Omental fat pad (tissue), 4 donors: ENCODE measurements at places on chromosomes 4 and X. TPM values are rescaled to one million over a fixed set of nuclear protein-coding genes. Genes with fewer than 3 reads are reported as not detected.

DNA sequence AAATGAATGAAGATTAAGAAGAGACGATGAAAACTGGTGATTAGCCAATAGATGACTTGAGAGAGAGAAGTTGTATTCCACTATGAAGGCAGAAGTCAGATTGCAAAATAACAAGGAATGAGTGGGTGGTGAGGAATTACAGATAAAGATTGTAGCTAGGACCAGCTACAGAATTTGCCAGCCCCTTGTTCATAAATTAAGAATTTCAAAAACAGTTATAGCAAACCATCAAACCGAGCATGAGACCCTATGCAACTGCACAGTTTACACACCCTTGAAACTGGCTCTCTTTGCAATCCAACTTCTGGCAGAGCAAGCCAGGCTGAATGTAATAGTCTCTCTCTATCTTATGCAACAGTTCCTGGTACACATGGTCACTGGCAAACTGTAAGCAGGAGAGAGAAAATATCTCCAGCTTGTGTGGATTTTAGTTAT is 35.2 kb downstream of the STAP1 start:
- DNase-seq, result no peak

- DNase-seq, result no peak
Measured at GRCh38 chrX:47098338-47099094, 20.3 kb downstream of the RGN start.

DNA sequence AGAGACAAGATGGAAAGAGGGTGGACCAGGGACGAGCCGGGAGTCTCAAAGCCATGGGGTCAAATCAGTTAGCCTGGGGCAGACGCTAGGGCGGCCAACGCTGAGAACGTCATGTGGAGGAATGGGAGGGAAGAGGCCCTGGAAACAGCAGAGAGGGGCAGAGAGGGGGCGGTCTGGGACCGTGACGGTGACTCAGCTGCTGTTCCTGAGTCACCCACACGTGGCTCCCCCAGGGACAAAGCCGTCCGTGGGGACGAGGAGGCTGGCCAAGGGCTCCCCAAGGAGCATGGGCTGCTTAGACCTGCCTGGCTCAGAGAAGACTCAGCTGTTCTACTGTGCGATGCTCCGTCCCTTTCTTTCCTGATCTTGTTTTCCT is 108.4 kb upstream of the LRPAP1 start:
- DNase-seq, result no peak

DNA sequence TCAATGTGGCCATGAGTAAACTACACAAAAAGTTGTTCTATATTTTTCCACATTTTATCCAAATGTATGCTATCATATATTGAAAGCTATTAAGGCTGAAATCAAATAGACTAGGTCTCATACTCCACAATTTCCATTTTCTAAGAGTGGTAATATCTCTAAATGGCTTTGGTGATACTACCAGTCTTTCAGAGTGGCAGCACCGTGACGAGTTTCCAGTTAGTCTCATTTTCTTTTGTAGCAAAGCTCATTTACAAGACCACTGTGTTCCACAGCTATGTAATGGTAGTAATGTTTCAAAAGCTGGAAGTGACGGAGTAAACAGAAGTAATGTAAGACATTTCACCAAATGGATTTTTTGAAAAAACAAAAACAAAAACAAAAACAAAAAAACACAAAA is 228.2 kb downstream of the PPP3CA start:
- DNase-seq, result no peak

DNA sequence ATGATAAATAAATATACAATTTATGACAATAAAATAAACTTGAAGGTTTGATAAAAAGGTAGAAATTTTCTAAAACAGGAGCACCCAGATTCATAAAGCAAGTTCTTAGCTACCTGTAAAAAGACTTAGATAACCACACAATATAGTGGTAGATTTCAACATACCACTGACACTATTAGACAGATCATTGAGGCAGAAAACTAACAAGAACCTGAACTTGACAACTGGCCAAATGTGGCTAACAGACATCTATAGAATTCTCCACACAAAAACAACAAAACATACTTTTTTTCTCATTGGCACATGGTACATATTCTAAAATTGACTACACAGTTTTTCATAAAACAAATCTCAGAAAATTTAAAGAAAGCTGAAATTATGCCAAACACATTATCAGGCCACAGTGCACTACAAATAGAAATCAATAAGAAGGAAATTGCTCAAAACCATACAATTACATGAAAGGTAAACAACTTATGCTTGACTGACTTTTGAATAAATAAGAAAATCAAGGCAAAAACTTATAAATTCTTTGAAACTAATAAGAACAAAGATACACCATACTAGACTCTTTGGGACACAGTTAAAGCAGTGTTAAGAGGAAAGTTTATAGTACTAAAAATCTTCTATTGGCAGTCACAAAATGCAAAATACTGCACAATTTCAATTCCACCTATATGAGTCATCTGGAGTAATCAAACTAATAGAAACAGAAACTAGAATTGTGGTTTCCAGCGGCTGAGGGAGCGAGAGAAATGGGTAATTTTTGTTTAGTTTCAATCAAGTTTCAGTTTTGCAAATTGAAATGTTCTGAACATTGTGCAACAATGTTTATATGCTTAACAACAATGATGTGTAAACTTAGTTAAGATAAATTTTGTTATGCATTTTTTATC is 925.6 kb downstream of the SH3BGRL start:
- DNase-seq, result no peak

DNA sequence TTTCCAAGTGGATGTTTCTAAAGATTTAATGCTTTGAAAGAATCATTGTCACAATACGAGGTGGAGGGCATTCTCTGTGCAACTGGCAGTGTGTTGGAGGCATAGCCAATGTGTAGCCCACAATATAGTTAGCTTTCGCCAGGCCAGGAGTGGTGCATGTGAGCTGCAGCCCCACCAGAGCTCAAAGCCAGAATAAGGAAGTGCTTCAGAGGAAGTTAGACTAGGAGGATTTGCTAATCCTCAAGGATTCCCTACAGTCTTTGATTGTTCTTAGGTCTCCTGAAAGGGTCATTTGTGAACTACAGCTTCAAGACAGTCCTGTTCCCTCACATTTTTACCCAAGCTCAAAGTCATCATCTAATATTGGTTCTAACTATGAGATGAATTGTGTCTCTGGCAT is 16.4 kb downstream of the TRPC5OS start:
- no peak for DNase-seq

DNA sequence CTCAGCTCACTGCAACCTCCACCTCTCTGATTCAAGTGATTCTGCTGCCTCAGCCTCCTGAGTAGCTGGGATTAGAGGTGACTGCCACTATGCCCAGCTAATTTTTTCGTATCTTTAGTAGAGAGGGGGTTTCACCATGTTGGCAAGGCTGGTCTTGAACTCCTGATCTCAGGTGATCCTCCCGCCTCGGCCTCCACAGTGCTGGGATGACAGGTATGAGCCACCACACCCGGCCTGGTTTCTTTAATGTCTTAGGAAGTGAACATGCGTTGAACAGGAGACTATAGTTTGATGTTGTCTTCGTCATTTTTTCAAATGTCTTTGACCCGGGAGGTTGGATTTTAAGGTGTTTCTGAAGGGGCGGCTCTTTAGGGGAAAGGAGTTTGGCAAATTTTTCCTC is 91.0 kb downstream of the DHRSX start:
- no peak for DNase-seq

GRCh38 chr4:75878246-75878756 is 24.0 kb downstream of the PPEF2 start:
- DNase-seq, result no peak

DNA sequence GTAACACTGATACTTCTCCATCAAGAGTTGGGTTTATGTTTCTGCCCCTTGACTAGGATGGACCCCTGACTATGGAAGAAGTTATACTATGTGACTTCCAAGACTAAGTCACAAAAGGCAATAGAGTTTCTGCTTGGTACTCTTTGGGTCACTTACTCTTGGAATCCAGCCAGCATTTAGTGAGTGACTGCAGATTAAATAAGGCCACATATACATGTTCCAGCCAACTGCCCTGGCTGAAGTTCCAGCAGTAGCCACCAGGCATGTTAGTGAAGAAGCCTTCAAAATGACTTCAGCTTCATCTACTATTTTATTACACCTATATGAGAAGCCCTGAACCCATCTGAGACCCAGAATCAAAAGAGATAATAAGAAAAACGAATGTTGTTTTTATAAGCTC is 524.0 kb downstream of the DMD start:
- no peak for DNase-seq

GRCh38 chr4:153521478-153521877 is 55.3 kb downstream of the TMEM131L start:
- no peak for DNase-seq

DNA sequence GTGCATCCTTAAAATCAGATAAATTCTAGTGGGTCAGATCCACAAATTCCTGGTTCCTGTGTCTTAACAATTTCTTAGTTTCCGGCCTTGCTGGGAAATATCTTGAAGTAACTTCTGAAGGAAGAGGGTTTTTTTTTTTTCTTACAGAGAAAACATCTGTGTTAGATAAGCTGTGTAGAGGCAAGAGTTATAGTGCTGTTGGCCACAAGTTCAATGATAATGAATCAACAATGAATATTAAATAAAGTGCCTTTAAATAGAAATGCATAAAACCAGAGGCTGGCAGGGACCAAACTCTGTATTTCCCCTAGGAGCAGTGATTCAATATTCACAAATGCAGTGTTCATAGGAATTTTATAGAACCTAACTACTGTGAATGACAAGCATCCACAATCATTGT is 711.9 kb upstream of the ATOH1 start:
- DNase-seq, result no peak

DNA sequence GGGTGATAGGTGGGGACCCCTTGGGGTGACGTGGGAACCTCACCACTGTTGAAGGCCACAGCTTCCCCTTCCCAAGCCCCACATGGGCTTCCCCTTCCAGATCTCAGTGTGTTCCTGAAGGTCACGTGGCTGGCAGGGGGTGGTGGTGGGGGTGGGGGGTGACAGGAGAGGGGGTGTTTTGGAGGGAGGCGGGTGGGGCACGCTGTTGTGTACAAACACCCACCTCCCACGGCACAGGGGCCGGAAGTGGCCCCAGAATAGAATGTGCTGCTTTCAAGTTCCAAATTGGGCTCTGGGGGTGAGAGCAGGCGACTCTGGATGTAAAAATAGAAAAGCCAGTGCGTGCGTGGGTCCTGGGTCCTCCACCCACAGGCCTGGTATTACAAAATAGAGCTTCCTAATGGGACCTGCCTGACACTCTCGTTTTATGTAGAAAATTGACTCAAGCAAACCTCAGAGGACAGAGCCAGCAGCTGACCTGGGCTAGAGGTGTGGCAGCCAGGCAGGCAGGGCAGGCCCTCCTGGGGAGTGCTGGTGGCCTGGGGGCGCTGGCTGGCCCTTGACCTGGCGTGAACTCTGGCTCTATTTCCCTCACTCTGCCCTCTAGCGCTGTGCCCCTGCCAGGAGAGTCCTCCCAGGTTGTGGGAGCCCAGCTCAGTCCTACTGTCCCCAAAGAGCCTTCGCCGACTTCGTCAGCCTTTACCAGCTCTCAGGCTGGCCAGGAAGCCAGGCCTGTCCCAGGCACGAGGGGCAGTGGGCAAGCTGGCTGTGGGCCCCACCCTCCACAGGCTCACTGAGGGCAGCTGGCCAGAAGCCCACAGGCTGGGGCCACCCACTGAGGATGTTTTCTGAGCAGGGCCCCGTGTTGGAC is 5.4 kb upstream of the SH3BP2 start:
- DNase-seq, result no peak

DNA sequence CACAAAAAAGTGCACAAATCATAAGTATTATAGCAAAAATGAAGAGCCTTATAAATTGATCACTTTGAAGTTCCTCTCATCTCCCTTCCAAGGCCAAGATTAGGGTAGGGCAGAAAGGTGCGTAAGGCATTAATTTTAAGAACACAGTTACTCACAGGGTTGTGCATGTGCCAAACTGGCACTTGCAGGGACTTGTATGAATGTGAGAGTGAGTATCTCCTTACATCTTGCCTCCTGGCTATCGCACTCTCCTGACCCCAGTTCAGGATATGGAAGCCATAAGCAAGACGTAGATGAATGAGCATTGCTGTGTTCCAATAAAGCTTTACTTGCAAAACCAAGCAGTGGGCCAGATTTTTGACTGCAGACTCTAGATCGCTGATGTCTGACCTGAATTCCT is 510.1 kb upstream of the AADAT start:
- DNase-seq, result no peak

DNA sequence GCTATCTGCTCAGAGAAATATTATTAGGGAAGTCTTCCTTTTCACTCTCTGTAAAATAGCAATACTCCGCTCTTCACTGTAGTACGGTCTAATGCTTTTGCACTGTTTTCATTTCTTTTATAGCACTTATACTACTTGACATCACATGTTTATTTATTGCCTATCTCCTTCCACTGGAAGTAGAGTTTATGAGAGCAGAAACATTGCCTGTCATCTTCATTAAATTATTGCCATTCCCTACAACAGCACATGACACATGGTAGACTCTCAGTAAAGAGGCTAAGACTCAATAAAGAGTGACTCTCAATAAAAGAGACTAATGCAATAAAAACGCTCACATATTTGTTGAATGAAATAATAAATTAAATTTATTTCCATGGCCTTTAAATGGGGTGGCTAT is 241.3 kb upstream of the MAGEC2 start:
- no peak for DNase-seq

- DNase-seq, result no peak
Measured at GRCh38 chrX:40552768-40553167, 28.0 kb upstream of the ATP6AP2 start.

DNA sequence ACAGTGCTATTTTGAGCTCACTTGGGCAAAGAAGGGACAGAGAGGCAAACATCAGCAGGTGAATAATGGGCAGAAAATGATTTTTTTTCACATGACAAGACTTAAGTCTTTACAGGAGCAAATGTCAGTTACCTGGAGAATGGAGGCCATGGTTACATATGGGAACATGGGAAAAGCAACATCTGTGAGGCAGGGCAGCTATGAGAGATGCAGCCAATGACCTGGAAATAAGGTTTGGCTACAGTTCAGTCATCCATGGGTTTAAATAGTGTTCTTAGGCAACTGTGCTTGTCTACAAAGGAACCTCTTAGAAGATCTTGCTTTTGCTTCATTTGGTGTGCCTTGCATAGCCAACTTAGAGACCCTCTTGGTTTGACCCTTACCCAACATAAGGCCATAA is 490.2 kb upstream of the LCORL start:
- no peak for DNase-seq

- no peak for DNase-seq
Measured at GRCh38 chr4:118975449-118976192, 87.0 kb downstream of the SYNPO2 start.

GRCh38 chr4:54320826-54321685 is 92.0 kb downstream of the PDGFRA start:
- no peak for DNase-seq

GRCh38 chr4:185677637-185678314 is 134.2 kb downstream of the SORBS2 start:
- DNase-seq, result no peak

ATXN3L gene
- total RNA-seq, result not detected

ADH1A gene
- total RNA-seq, result 13.6 TPM

SPARCL1 gene
- total RNA-seq, result 1,726 TPM

HSD17B13 gene
- total RNA-seq, result 6.8 TPM

GAGE2A gene
- total RNA-seq, result not detected

ENAM gene
- total RNA-seq, result not detected
